ENCODE measurements at places on chromosomes 1 and 21. TPM values are rescaled to one million over a fixed set of nuclear protein-coding genes. Genes with fewer than 3 reads are reported as not detected.

- DNase-seq: no peak
Observed at GRCh38 chr1:107739201-107739600, 225.8 kb downstream of the VAV3 start.

DNA sequence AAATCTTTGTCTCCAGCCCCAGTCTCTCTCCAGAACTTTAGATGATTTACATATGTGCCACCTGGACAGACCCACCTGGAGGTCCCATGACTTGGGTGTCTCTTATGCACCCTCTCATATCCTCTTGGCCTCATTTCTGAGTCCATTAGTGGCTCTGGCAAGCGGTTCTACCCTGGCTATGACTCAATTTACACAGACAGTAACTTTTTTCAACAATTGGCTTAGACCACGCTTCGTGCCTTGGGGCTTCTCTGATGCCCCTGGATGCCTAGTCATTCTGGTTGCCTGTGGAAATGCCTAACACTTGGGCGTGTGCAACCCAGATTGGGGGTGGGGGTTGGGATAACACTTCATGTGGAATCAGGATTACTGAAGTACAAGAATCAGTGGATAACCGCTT is 57.1 kb upstream of the GADD45A start:
- no peak for DNase-seq

- DNase-seq: no peak
Observed at GRCh38 chr21:27796106-27796505, 829.2 kb upstream of the ADAMTS5 start.

DNA sequence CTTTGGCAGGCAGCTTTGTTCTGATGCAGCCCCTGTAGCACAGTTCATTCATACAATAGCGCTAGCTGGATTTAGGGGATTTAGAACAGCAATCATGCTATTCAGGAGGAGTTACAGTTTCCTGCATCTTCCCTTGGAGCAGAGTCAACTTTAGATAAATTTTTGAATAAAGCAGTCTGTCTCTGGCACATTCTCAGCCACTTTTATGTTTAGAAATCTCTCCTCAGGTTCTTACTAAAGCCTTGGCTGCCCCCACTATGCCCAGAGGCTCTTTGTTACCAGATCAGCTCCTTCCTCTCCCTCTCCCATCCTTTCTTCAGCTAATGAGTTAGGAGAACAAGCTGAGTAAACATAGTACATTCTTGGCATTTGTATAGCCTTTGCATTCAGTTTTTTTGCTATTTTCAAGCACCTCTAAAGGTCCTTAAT is 17.0 kb upstream of the PIGC start:
- no peak for DNase-seq

DNA sequence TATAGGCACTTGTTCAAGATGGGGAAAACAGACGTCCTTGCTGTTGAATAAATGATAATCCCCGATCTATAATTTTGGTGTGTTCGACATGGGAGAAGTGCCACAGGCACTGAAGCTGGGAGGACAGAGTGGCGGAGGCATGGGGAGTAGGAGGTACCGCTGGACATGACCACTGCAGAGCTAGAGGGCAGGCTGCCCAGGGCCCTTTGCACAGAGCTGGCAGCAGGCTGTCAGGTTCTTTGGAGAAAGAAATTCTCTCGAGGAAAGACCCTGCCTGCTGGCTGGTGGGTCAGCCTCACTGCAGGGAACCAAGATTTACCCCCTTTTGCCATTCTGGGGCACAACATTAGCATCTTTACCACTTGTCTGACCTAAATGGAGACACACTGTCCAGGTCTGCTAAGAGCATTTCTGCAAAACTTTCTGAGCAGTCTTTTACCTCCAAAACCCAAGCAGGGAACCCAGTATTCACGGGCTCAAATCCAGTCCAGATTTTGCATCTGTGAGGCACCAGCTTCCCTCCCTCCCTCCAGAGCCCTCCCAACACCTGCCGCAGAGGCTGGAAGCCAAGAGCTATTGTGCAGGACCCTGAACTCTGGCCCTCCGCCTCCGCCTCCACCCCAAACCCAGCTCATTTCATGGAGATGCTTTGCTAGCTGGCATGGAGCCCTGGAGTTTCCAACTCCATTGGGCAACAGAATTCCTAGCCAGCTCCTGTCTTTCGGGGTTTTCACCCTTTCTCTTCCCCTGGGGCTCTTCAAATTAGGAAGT is 142.3 kb downstream of the PLXNA2 start:
- DNase-seq: peak; percentile 85

DNA sequence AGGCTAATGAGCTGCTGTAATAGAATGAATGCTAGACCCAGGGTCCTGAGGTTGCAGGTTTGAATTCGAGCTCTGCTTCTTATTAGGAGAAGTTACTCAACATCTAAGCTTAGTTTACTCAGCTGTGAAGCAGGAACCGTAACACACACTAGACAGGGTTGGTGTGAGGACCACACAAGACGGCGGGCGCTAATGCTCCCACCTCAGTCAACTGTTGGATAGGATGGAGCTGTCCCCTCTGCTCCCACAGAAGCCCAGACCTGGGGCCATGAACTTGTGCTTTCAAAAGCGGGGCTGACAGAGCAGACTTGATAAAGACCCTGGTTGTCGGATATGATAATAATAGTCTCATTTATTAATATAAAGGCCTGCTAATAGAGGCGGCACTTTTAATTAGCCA is 98.4 kb upstream of the CD34 start:
- no peak for DNase-seq

GRCh38 chr1:145927916-145928643 is 796 bp upstream of the RBM8A start:
- no peak for DNase-seq

GRCh38 chr21:15278279-15278678 is 213.5 kb upstream of the NRIP1 start:
- DNase-seq: no peak

DNA sequence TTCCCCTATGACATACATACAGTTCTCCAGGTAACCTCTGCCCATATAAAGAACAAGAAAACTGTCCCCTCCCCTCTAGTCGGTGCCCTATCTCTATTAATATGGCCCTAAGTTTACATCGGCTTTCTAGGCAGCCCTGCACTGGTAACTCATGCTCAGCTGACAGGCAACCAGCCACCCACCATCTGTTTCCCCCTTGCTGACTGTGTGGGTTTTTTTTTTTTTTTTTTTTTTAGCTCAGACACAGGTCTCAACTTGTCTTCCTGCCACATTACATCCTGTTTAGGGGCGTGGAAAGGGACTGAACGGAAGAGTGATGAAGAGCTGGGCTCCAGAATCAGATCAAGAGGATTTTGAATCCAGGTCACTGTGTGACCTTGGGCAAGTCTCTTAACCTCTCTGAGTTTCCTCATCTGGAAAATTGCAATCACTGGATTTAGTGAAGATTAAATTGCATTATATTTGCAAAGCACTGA is 14.0 kb downstream of the LAPTM5 start:
- no peak for DNase-seq

DNA sequence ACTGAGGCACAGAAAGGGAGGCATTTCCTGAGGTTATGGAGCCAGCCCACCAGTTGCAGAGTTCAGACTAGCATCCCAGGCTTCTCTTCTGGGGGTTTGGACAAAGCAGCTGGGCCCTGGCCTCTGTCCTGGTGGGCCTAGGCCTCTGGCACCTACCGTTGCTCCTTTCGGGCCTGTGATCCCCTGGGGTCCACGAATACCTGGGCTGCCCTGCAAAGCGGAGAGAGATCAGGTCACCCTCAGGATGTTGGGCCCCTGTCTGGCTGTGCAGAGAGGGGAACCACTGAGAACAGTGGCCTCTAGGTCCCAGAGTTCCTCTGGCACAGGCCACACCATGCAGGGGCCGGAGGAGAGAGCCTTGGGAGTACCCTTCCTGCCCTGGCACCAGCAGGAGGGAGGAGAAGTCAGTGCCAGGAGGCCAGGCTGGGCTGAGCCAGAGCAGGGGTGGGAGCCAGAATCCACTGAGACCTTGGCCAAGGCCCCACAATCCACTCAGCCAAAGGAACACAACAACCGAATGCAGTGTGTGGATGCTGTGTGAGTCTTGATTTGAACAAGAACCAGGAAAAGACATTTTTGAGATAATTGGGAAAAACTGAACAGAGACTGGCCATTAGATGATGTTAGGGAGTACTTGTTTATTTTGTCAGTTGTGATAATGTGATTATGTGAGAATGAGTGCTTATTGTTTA is 8.9 kb downstream of the COL9A2 start:
- DNase-seq: no peak

- DNase-seq: no peak
Observed at GRCh38 chr1:33338048-33338439, 17.1 kb upstream of the A3GALT2 start.

DNA sequence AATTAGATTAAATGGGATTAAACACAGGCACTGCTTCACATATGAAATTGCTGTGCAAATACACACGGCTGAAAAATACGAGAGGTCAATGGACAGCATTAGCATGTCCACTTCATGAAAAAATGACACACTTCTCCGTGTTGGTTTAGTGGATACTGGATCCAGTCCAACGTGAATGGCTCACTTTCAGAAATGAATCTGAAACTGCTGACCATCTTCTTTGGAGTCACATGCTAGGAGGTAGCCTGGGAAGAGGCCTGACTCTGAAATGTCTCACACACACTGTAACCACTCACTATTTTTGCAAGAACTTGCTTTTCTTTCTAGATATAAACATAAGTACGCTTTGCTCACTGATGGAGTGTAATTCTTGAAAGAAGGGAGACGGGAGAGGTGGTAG is 127.3 kb downstream of the HLCS start:
- DNase-seq: no peak

- DNase-seq: no peak
Observed at GRCh38 chr1:198534548-198535418, 5.7 kb downstream of the ATP6V1G3 start.

- DNase-seq: no peak
Observed at GRCh38 chr1:245166471-245166885, 11.7 kb downstream of the KIF26B start.

- no peak for DNase-seq
Observed at GRCh38 chr1:10525208-10525607, 50.5 kb downstream of the PEX14 start.

- DNase-seq: no peak
Observed at GRCh38 chr1:218351391-218352074, 6.4 kb downstream of the TGFB2 start.

GRCh38 chr1:53431805-53432565 is 27.2 kb upstream of the DMRTB1 start:
- no peak for DNase-seq

- DNase-seq: no peak
Observed at GRCh38 chr1:58439946-58440345, 106.6 kb downstream of the OMA1 start.

PPT1 gene
- 38.0 TPM for total RNA-seq

RAB13 gene
- total RNA-seq: 101 TPM

CFAP410 gene
- 39.5 TPM for total RNA-seq

MSH4 gene
- 0.62 TPM for total RNA-seq

TAGLN2 gene
- total RNA-seq: 202 TPM

NTMT2 gene
- total RNA-seq: not detected

RHEX gene
- 13.3 TPM for total RNA-seq
